Astrocyte (in vitro differentiated cells and primary cell): ENCODE measurements at places on chromosomes 12 and 14.
A peak's percentile ranks its signal among the peaks of the same experiment; 100 is the strongest.

GRCh38 chr12:51898937-51899336, 8.4 kb upstream of the ACVRL1 start:
- DNase-seq = peak; percentile 69

DNA sequence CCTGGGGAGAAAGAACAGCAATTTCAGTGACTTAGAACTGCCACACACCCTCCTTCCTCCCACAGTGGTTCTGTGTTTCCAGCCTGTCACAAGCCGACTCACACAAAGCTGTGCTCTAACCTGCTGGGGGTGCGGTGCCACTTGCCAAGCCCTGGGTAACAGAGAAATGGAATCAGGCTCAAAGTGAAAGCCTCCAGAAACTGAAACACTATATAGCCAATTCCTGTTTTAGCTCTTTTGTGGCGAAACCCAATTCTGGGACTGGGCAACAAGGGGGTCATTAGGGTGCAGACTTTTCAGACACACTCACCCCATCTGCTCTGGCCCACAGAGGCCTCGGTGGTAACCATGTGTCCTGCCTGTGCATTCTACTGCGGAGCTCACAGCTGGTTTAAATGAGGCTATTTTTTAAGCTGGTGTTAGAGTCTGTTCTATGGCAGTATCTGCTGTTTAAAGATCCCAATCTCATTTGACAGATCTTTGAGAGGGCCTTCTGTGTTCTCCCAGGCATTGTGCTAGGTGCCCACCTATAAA, 15.2 kb upstream of the ACTR6 start:
- DNase-seq = no peak

DNA sequence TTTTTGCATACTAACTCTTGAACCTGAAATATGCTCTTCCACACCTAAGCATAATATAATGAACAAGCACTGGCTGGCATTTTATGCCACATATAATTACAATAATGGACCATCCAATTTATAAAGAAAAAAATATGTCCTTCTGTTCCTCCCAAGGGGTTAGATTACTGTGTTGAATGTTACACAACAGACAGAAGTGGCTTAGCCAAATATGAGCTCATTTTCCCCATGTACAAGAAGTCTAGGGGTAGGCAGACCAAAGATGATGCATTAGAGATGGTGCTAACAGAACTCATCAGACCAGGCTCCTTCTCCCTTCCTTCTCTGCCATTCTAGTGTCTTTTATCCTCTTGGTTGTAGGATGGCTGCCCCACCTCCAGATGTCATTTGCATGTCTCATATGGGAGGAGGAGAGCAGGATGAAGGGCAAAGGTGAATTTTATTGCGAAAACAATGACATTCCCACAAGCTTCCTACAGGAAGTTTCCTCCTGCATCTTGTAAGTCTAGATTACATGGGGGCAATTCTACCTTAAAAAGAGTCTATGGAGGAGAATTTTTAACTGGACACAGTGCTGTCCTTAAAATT, 43.9 kb upstream of the SLC2A13 start:
- no peak for DNase-seq

- no peak for DNase-seq
Observed at GRCh38 chr14:22521449-22522239, 67.4 kb downstream of the DAD1 start.

GRCh38 chr12:71702590-71702989, 16.7 kb downstream of the TMEM19 start:
- no peak for DNase-seq

DNA sequence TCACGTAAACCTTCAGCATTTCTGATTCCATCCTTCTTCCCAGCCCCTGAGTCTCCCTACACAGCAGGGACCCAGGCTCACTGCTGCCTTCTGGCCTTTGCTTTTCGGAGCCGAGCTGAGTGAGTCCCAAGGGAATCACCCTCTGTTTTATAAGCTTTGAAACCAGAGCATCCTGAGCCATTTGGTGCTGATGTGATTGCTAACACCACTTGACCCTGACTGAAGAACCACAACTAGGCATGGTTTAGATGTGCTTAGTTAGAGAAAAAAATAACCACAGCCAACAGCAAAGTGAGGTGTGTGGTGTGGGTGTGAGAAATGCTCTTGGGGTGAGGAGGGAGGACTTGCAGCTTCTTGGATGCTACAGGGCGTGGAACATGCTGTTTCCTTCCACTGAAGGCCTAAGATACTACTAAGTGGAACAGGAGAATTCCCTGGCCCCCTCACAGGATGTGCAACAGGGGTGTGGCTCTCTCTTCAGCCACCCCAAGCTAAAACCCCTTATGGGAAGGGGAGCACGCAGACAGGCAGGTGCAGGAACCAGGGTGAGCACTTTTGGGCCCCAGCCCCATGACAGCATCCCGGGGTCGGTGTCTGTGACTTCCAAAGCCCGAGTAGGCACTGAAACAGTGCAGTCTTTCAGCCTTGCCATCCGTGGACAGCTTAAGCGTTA, at the start of gene TC2N:
Gene TC2N, minus strand, starts transcription at position 221 of the 673 bp plus-strand sequence. CDS start 53,767 bp downstream, outside the sequence.
- DNase-seq = no peak

DNA sequence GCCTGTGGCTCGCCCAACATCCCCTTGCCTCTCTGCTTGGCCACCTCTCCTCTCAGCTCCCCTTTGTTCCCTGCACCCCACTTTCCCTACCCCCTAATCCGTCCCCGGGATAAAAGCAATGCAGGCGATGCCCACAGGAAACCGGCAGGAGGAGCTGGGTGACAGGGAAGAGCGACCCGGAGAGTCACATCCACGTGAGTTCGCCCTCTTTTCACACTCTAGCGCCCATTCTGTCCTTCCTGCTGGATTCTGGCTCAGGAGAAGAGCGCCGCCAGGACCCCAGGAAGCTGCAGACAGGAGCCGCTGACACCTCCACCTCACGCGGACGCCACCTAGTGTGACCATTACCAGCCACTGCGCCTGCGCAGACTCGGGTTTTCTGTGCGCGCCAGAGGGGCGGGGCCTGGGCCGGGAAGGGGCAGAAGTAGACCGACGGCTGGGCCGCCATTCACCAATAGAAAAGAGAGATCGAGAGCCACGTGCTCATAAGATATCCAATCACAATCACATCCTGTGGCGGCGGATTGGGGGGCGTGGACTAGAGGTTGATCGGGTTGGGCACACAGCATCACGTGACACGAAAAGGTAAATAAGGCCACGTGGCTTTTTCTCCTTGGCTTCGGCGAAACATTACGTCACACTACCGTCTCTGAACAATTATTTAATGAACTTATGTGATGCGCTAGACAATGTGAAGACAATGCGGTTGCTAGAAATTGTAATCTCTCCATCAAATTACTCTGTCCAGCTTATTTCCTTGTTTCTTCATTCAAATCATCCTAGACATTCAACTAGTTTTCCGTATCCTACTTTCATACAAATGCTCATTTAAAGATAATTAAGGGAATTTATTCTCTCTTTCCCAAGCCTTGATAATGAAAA, 10.1 kb downstream of the PLA2G1B start:
- peak; percentile 97 for DNase-seq

GRCh38 chr12:93015871-93016751, 87.0 kb upstream of the EEA1 start:
- no peak for DNase-seq

DNA sequence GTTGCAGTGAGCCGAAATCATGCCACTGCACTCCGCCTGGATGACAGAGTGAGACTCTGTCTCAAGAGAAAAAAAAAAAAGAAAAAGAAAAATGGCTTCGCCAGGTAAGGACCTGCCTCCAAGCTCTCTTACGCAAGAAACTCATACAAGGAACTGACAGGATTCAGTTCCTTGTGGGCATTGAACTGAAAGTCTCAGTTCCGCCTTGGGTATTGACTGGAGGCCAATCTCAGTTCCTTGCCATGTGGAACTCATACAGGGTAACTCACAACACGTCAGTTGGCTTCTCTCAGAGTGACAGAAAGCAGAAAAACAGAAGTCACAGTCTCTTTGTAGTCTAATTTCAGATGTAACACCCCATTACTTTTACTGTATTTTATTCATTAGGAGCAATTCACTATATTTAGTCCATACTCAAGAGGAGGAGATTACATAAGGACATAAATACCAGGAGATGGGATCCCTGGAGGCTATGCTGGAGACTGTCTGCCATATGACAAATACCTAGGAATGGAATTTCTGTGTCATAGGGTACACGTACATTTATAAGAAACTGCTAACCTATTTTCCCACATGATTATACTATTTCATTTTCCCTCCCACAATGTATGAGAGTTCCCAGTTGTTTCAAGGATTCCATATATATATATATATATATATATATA, 11.4 kb upstream of the NOPCHAP1 start:
- DNase-seq = peak; percentile 33

DNA sequence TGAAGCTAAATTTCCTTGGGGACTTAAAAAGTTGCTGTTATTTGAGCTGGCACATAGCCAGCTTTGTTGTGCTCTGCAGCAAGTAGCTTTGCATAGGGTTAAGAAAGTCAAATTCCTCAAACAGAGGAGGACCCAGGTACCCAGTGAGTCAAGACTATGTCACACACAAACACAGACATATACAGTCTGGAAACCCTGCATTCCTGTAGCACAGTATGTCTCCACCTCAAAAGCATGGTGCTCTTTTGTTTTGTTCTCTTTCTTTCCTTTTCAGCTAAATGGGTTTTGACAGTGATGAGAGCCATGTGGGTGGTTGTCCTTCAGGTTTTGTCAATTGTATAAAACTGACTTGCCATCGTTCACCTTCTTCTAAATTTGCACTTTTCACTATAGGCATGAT, 179.6 kb upstream of the DIO2 start:
- peak; percentile 85 for DNase-seq

GRCh38 chr14:24162093-24162492, 1.0 kb downstream of the IRF9 start:
- DNase-seq = peak; percentile 26

GRCh38 chr14:90412058-90412457, 15.2 kb downstream of the CALM1 start:
- DNase-seq = no peak

DNA sequence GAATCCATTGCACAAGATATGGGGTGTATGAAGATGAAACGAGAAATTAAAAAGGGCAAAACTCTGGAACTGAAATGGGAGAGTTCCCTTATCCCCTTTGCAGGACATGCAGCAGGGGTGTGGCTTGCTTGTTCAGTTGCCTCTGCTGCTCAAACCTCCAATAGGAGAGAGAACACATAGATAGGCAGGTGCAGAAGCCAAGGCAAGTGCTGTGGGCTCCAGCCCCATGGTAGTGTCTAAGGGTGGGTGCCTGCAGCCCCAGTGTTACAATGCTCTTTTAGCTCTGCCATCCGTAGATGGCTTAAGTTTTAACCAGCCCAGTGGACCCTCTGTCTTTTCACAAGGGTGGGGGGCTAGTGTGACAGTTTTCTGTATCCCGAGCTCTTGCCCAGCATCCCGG, 69.7 kb downstream of the CMAS start:
- no peak for DNase-seq

GRCh38 chr14:24329736-24330135, 5.1 kb downstream of the ADCY4 start:
- no peak for DNase-seq

GRCh38 chr12:11561411-11561810, 88.1 kb upstream of the ETV6 start:
- DNase-seq = peak; percentile 12

DNA sequence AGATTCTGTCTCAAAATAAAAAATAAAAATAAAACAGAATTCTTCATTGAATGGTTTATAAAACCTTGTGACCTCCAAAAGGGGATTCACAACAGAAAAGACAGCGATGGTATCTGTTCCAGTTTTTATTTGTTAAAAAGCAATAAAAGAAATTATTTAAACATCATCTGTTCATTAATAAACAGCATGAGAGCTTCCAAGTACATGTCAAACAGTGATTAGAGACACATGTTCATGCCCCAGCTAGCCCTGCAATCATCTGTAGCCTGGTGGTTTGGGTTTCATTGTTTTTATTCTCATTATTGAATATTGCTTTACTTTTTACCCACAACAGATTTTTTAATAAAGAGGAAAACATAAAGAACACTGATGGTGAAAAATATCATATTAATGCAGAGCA, 173.3 kb downstream of the ANO2 start:
- DNase-seq = no peak

DNA sequence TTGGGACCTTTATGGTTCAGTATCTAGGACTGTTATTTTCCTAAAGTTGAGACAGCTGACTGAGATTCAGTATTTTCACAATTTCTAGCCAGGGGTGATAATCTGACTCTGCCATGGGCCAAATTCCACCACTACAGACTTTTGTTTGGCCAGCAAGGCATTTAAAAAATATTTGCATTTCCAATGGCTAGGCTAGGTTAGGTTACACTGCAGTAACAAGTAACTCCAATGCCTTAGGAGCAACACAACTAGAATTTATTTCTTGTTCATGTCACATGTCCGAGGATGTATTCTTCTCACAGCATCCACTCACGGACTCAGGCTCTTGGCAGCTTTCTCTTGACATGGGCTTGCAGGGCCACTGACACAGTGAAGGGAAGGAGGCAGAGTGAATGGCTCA, 83.0 kb downstream of the CPSF2 start:
- no peak for DNase-seq

- peak; percentile 2 for DNase-seq
Observed at GRCh38 chr14:78683206-78683605, 513.0 kb downstream of the NRXN3 start.

DNA sequence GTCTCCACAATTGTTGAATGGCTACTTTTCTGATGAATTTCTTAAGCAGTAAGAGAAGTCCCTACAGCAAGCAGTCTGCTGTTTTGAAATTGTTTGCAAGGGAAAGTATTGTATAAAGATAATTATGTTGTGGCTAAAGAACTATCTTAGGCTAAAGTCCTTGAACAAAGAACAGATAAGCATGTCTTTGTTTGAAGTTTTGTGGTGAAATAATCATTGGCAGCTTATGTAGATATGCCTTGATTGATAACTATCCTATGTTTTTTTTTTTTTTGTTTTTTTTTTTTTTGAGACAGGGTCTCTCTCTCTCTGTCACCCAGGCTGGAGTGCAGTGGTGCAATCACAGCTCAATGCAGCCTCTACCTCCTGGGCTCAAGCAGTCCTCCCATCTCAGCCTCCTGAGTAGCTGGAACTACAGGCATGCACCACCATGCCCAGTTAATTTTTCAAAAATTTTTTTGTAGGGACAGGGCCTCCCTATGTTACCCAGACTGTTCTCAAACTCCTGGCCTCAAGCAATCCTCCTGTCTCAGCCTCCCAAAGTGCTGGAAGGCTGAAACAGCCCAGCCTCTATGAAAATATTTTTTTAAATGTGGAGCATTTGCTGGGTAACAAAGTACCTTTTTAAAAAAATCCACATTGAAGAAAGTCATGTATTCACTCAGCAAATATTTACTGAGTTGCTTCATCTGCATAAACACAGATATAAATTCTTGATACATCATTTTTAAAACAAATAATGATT, 80.8 kb downstream of the LLPH start:
- no peak for DNase-seq

GRCh38 chr12:94139816-94140215, 8.6 kb upstream of the PLXNC1 start:
- no peak for DNase-seq

- no peak for DNase-seq
Observed at GRCh38 chr12:95975491-95975890, 20.7 kb downstream of the HAL start.

DNA sequence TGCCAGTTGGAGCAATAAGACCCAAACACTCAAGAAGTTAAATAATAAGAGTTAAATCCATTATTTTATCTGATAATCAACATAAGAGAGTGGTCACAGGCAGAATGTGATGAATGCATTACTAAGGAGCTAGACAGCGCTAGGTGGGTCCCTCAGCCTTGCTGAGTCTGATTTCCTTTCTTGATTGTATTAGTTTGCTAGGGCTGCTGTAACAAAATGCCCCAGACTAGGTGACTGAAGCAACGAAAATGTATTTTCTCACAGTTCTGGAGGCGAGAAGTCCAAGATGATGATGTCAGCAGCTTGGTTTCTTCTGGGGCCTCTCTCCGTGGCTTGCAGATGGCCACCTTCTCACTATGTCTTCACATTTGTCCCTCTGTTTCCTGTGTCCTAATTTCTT, 8.2 kb upstream of the CCDC177 start:
- DNase-seq = no peak

GRCh38 chr12:80794551-80794950, 77.8 kb downstream of the MYF5 start:
- no peak for DNase-seq
